LoVo (cell line): ENCODE measurements at places on chromosomes 7 and 10.

- no peak for DNase-seq
These were observed 30.4 kb downstream of the RAMP3 start for GRCh38 chr7:45187946-45188411.

DNA sequence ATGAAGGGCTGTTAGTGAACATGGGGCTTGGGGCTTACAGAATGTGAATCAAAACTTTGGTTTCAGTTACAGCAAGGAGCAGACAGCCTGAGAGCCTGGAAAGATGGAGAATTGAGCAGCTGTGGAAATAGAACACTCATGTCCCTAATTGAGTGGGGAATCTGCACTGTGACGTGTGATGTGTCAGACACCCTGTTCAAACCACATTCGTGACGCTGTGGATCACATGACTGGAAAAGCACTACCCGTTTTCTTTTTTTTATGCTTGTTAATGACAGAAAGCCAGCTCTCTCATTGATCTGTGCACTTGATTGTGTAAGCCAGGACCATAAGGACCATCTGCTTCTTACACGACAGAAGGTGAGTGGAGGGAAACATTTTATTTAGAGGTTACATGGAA lies 15.1 kb upstream of the TBX20 start:
- DNase-seq, result no peak

DNA sequence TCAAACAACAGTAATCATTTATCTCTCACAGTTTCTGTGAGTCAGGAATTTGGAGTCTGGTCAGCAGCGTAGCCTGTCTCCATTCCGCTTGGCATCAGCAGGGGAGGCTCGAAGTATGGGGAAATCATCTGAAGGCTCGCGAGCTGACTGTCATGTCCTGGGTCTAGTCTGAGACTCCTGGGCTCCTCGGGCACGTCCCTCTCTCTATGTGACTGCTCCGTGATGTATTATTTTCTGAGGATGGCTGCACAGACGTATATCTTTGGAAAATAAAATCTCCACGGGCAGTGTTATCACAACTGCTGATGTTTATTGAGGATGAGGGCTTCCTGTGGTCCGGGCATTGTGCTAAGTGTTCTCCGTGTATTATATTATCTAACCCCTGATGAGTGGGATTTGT lies 23.3 kb upstream of the PCGF5 start:
- no peak for DNase-seq

DNA sequence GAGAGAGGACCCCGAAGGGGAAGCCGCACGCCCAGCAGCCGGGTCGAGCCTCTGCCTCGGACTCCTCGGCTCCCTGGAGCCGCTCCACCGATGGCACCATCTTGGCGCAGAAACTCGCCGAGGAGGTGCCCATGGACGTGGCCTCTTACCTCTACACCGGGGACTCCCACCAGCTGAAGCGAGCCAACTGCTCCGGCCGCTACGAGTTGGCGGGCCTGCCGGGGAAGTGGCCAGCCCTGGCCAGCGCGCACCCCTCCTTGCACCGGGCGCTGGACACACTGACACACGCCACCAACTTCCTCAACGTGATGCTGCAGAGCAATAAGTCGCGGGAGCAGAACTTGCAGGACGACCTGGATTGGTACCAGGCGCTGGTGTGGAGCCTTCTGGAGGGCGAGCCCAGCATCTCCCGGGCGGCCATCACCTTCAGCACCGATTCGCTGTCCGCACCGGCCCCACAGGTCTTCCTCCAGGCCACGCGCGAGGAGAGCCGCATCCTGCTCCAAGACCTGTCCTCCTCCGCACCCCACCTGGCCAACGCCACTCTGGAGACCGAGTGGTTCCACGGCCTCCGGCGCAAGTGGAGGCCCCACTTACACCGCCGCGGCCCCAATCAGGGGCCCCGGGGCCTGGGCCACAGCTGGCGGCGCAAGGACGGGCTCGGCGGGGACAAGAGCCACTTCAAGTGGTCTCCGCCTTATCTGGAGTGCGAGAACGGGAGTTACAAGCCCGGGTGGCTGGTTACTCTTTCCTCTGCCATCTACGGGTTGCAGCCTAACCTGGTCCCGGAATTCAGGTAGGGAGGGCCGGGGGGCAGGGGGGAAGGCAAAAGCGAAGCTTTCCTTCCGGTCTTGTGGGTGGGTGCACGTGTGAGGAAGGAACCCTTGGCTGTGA lies 973 bp downstream of the GPR158 start:
- DNase-seq, result no peak

- no peak for DNase-seq
These were observed 898.6 kb upstream of the POT1 start for GRCh38 chr7:125828153-125828700.
